ENCODE measurements at places on chromosomes 3 and 15.

DNA sequence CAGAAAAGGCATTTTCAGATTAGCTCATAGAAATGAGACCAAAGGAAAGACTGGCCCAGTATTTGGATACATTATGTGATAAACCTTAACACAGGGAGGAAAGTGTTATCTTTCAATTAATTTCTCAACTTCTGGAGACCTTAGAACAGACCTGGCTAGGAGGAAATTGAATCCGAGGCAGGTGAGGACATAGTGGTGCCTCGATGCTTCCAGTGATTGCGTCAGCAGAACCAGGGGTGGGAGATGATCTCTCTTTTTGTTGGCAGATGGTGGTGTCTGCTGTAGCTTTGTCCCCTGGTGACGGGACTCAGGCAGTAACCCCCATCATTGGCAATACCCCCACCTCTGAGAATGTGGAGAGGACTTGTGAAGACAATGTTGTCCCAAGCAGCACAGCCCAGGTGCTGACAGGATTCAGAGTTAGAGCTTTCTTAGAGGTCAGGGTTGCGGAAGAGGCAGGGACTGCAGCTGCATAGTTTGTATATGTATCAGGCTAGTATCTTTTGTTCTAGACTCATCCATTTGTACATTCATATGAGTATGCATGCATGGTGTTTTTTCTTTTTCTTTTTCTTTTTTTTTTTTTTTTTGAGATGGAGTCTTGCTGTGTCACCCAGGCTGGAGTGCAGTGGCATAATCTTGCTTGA lies 27.9 kb upstream of the MUC20 start:
- DNase-seq, result no peak

DNA sequence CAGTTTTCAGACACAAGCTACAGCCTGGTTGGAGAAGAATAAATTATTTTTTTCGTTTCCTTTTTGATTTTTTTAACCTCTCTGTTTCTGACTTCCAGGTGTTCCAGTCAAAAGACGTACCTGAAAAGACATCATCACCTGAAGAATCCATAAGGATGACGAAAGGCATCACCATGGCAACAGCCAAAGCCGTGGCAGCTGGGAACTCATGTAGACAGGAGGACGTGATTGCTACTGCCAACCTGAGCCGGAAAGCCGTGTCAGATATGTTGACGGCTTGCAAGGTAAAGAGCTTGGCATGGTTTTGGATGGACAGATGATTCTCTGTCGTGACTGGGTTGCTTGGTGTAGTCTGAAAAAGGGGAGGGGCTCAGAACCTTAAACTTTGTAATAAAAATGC lies 237.0 kb upstream of the TPM1 start:
- DNase-seq, result no peak

DNA sequence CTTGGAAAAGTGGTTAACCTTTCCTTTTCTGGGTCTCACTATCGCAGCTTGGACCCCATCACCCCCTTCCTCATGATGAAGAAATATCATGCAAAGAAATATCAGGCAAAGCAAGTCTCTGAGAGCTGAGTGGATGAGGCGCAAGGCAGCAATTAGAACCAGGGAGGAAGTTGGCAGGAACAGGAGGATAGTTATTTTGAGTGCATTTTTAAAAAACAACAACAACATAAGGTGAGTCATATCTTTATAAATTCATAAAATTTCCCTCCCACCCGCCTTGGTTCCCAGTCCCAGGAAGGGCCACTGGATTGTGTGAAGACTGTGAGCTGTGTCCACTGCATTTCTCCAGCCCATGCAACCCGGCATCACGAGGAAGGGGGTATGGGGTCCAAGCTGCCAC lies 316.9 kb upstream of the TLE3 start:
- DNase-seq, result no peak

DNA sequence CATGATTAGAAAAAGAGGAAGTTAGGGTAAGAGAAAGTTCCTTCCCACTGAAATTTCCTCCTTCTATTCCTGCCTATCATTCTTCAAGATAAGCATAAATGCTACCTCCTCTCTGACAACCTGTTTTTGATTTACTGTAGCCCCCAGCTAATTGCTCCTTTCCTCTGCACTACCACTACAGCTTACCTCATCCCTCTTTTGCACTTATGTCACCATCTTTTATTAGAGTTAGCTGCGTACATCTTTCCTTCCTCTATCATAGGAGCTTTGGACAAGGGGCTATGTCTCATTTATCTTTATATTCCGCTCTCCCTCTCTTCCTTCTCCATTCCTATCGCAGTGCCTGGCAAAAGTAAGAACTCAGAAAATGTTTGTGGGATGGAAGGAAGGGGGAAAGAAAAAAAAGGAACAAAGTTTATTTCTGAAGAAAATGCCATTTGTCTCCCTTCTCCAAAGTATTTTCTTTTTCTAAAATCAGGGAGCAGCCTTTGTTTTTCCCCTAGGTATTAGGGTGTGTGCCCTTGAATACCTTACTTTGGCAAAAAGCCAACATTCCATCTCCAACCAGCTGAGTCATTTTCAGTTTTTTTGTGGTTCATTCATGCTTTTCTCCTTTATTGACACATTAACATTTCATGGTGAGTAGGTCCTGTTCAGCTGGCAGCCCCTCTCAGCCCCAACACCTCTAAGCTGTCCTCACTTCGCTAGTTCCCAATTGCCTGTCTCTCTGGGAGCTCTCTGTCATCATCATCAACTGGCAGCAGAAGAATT lies 87.6 kb upstream of the SOX2 start:
- no peak for DNase-seq

GRCh38 chr3:79286882-79287281 lies 480.9 kb downstream of the ROBO1 start:
- no peak for DNase-seq

GRCh38 chr3:120111898-120112297 lies 17.7 kb upstream of the GSK3B start:
- DNase-seq, result no peak

DNA sequence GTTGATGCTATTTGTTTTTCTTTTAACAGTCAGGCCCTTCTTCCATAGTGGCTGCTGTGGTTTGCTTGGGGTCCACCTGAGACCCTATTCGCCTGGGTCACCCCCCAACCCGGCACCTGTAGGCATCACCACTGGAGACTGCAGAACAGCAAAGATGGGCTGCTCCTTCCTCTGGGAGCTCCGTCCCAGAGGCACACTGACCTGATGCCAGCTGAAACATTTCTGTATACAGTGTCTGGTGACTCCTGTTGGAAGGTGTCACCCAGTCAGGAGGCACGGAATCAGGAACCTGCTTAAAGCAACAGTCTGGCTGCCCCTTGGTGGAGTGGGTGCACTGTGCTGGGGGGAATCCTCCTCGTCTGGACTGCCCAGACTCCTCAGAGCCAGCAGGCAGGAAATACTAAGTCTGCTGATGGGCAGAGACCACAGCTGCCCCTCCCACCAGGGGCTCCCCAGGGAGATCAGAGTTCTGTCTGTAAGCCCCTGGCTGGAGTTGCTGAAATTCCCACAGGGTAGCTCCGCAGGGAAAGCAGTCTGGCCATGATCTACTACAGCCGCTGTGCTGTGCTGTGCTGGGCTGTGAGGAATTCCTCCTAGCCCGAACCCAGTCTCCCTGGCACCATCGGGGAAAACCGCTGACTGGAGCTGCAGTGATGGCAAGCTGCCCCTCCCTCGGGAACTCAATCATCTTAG lies 248.2 kb downstream of the TBC1D5 start:
- DNase-seq, result no peak

- no peak for DNase-seq
Observed at GRCh38 chr15:75148280-75148679, 53.4 kb upstream of the C15orf39 start.

DNA sequence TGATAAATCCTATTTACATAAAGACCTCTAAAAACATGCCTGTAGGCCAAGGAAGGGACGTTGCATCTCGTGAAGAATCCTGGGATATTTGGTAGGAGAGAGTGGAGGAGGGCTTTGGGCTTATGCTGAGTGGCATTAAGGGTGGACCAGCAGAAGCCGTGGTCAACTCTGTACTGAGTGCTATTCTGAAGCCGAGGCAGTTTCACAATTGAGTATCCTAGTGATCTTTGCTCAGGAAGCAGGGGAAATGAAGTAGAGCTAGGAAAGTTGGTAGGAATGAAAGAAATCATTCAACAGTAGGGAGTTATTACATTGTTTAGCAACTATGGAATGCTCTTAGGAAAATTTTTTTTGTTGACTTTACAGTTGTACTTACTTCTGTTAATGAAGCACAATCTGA lies 24.2 kb downstream of the MCTP2 start:
- DNase-seq, result no peak
